ENCODE measurements at places on chromosomes 12 and 14. TPM values are rescaled to one million over a fixed set of nuclear protein-coding genes. Genes with fewer than 3 reads are reported as not detected.
A peak's percentile ranks its signal among the peaks of the same experiment; 100 is the strongest.

Gene GPX2
- total RNA-seq, result not detected

Gene RAB21
- 66.3 TPM for total RNA-seq

Gene LRRC10
- not detected for total RNA-seq

Gene TAS2R46
- total RNA-seq, result 1.4 TPM

Gene C12orf56
- total RNA-seq, result not detected

GRCh38 chr12:95151821-95152220 is 65.4 kb downstream of the FGD6 start:
- H3K27me3 ChIP-seq, result peaks cover 6% of the 10 kb centered on the region
- H3K27ac ChIP-seq, result no peak overlapping the region
- DNase-seq, result no peak
- H3K4me3 ChIP-seq, result no peak overlapping the region

- peak overlapping the region; percentile 20 for H3K27ac ChIP-seq
- H3K27me3 ChIP-seq, result peaks cover 13% of the 10 kb centered on the region
- H3K36me3 ChIP-seq, result no peaks in the 10 kb centered on the region
- H3K4me3 ChIP-seq, result peak overlapping the region; percentile 29
- H3K4me1 ChIP-seq, result peaks cover 54% of the 10 kb centered on the region
Measured at GRCh38 chr14:94008234-94008633, 11.1 kb downstream of the CCDC197 start.

DNA sequence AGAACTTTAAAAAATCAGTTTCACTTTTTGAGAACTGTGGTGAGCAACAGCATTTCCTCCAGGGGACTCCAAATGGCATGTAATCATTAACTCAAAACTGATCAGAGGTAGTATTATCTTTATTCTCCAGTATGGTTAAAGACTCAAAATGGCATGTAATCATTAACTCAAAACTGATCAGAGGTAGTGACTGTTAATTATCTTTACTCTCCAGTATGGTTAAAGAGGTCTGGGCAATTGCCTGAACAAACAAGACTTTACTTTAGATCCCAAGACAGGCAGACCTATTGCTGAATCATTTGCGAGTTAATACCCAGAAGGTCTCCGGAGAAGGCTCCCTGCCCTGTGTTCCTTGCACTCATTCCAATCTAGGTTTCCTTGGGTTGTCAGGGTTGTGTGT is 6.6 kb upstream of the ACADS start:
- H3K4me3 ChIP-seq, result no peak overlapping the region
- no peak for DNase-seq
- no peaks in the 10 kb centered on the region for H3K27me3 ChIP-seq
- peaks cover 28% of the 10 kb centered on the region for H3K36me3 ChIP-seq
- H3K27ac ChIP-seq, result peak overlapping the region; percentile 59

GRCh38 chr14:50001999-50002925 is 109.4 kb downstream of the ARF6 start:
- H3K27me3 ChIP-seq, result no peaks in the 10 kb centered on the region
- peak overlapping the region; percentile 82 for H3K4me3 ChIP-seq
- peaks cover 11% of the 10 kb centered on the region for H3K36me3 ChIP-seq
- H3K4me1 ChIP-seq, result peaks cover 47% of the 10 kb centered on the region
- DNase-seq, result peak; percentile 73

DNA sequence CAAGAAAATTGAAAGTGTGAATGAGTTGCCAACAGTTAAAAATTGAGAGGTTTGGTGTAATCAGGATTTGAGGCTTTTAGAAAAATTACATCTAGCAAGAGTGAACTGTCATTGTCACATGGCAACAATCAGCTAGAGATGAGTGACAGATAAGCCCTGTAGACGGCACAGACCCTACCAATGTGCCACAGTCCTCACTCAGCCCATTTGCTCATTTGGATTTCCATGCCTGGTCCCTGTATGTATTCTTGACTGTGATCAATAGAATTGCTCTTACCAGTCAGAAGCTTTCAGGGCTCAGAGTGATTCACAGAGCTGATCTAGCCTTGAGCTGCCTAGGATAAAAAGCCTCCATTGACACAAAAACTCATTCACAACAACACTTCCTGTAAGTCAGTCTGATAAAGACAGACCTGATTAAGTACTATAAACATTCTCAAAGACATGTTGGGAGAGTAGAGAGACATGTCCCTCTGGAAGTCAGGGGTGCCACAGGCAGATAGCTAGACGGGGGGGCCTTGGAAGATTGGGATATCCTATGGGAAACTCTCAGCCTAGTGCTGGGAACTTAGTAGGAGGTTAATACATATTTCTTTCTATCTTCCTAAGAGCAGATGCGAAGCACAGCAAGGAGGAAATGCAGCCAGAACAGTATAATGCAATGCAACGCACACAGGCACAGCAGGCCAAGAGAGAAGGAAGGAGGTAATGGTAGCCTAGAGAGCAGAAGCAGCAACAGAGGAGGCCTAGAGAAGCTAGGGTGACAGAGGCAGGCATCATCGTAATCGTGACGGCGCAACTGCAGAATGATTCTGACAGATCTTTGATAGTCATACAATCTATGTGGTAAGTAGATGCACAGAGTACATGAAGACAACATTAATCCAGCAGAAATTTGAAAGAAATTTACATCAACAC is 2.0 kb upstream of the PELI2 start:
- DNase-seq, result no peak
- peaks cover 39% of the 10 kb centered on the region for H3K27me3 ChIP-seq
- peaks cover 17% of the 10 kb centered on the region for H3K4me1 ChIP-seq
- no peak overlapping the region for H3K27ac ChIP-seq

DNA sequence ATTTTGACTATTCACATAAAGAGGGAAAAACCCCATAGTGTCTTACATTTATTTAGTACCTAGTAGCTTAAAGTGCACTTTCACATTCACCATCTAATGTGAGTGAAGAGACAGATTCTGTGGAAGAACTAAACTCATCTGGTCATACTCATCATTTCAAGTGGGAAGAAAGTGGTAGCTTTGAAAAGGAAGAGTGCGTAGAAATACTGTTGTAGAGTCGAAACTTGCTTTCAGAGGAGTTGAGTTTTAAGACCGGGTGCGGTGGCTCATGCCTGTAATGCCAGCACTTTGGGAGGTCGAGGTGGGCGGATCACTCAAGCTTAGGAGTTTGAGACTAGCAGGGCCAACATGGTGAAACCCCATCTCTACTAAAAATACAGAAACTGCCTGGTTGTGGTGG is 222.2 kb downstream of the ERC1 start:
- H3K4me1 ChIP-seq, result no peaks in the 10 kb centered on the region
- peaks cover 2% of the 10 kb centered on the region for H3K36me3 ChIP-seq
- no peak for DNase-seq
- H3K4me3 ChIP-seq, result no peak overlapping the region
- H3K27me3 ChIP-seq, result no peaks in the 10 kb centered on the region

DNA sequence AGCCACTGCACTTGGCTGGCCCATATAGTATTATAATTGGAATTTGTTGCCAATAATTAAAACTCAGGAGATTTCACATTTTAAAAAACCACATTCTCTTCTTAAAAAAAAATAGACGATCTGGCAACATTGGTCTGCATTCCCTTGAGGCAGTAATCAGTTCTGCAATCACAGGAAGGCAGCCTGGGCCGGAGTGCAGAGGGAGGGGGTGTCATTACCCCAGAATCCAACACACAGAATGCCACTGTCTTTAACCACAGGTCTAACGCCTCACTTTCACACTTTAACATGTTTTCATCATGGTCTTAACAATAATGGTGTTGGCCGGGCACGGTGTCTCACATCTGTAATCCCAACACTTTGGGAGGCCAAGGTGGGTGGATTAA is 100.1 kb downstream of the SCARB1 start:
- no peak overlapping the region for H3K27ac ChIP-seq
- no peak for DNase-seq
- peaks cover 7% of the 10 kb centered on the region for H3K27me3 ChIP-seq
- H3K4me1 ChIP-seq, result peaks cover 16% of the 10 kb centered on the region
- H3K36me3 ChIP-seq, result peaks cover 7% of the 10 kb centered on the region

- no peak for DNase-seq
- no peak overlapping the region for H3K4me3 ChIP-seq
- peaks cover 6% of the 10 kb centered on the region for H3K4me1 ChIP-seq
- H3K27me3 ChIP-seq, result no peaks in the 10 kb centered on the region
Measured at GRCh38 chr12:91975891-91976290, 169.8 kb downstream of the BTG1 start.

DNA sequence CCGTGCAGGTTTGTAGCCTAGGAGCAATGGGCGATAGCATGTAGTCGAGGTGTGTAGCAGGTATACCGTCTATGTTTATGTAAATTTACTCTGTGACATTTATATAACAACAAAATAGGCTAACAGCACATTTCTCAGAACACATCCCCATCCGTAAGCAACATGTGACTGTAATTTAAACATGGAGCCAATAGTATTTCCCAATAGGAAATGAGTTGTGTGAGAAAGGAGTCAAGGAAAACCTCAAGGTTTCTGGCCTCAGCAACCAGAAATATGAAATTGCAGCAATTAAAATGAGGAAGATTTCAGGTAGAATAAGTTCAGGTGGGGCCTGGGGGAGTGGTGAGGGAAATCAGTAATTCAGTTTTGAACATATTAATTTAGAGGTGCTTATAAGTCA is 136.0 kb downstream of the MSRB3 start:
- DNase-seq, result no peak
- no peaks in the 10 kb centered on the region for H3K4me1 ChIP-seq
- no peak overlapping the region for H3K4me3 ChIP-seq
- H3K36me3 ChIP-seq, result no peaks in the 10 kb centered on the region

DNA sequence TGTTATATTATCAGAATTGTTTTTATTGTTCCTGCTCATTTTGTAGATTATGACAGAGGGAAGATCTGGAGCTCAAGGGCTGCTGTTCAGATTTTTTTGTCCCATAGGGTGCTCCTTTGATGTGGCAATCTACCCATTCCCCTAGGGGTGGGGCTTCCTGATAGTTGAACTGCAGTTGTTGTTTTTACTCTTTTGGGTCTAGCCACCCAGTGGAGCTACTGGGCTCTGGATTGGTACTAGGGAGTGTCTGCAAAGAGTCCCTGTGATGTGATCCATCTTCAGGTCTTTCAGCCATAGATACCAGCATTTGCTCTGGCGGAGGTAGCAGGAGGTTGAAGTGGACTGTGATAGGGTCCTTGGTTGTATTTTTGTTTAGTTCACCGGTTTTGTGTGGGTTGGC is 57.9 kb upstream of the SLCO1B1 start:
- H3K36me3 ChIP-seq, result no peaks in the 10 kb centered on the region
- H3K27me3 ChIP-seq, result no peaks in the 10 kb centered on the region
- H3K27ac ChIP-seq, result no peak overlapping the region
- no peaks in the 10 kb centered on the region for H3K4me1 ChIP-seq
- no peak overlapping the region for H3K4me3 ChIP-seq
- DNase-seq, result no peak

DNA sequence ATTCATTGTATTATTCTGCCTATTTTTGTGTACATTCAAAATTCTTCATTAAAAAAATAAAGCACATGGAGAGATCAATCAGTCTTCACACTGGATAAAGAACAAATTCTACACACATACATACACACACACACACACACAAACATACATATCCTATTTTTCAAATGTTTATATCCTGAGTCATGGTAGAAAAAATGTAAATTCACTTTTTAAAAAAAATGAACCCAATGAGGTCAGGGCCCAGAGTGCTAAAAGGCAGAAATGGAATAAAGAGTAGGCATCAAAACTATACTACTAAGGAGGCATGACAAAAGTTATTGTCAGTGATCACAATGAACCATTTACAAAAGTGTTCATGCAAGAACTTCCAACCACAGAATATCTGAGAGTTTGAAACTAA is 17.3 kb downstream of the GALC start:
- H3K36me3 ChIP-seq, result peaks cover 54% of the 10 kb centered on the region
- no peak overlapping the region for H3K27ac ChIP-seq
- no peaks in the 10 kb centered on the region for H3K27me3 ChIP-seq
- peaks cover 9% of the 10 kb centered on the region for H3K4me1 ChIP-seq
- no peak for DNase-seq
- H3K4me3 ChIP-seq, result no peak overlapping the region

DNA sequence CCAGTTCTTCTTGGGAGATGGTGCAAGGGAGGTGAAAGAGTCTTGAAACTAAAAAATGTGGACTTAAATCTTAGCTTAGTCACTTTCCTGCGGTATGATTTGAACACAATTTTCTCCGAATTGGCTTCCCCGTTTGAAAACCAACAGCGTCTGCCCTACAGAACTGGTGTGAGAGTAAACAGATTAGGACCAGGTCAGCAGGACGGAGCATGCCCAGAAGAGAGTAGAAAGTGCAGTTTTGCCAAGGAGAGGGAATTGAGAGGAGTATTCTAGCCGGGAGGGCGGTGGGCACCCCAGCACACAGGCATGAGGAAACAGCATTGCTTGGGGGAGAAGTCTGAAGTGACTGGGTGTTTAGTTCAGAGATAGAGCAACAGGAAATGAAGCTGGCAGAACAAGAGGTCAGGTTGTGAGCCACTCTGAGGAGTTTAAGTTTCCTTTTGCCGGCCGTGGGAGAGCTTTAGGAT is 927.1 kb downstream of the VRK1 start:
- DNase-seq, result peak; percentile 58
- peak overlapping the region; percentile 82 for H3K4me3 ChIP-seq
- H3K27ac ChIP-seq, result peak overlapping the region; percentile 97
- peaks cover 5% of the 10 kb centered on the region for H3K36me3 ChIP-seq

GRCh38 chr12:128813883-128814282 is 9.9 kb downstream of the SLC15A4 start:
- DNase-seq, result no peak
- no peaks in the 10 kb centered on the region for H3K27me3 ChIP-seq
- H3K36me3 ChIP-seq, result peaks cover 25% of the 10 kb centered on the region
- no peak overlapping the region for H3K4me3 ChIP-seq
- no peak overlapping the region for H3K27ac ChIP-seq
- peaks cover 45% of the 10 kb centered on the region for H3K4me1 ChIP-seq

DNA sequence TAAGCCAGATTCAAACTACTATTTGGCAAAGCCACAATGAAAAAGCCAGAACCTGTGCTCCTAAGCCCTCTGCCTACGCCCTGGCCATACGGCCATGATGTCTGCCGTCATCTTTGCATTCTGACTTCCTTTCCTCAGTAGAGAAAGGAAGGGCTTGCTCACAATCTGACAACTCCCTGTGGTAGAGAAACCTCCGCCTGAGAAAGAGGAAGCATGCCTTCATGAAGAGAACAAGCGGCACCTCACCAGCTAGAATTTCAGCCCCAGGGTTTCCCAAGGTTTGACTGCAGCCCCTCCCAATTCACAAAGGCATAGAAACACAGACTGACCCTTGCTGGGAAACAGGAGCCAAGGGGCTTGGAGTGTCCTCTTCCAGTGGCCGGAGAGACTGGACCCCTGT is 25.7 kb downstream of the TEP1 start:
- peaks cover 4% of the 10 kb centered on the region for H3K4me1 ChIP-seq
- H3K27ac ChIP-seq, result no peak overlapping the region
- H3K27me3 ChIP-seq, result no peaks in the 10 kb centered on the region
- no peak overlapping the region for H3K4me3 ChIP-seq
- no peak for DNase-seq

- no peaks in the 10 kb centered on the region for H3K4me1 ChIP-seq
- H3K36me3 ChIP-seq, result no peaks in the 10 kb centered on the region
- no peak overlapping the region for H3K27ac ChIP-seq
- DNase-seq, result no peak
- H3K4me3 ChIP-seq, result no peak overlapping the region
Measured at GRCh38 chr14:93857081-93857480, 68.8 kb upstream of the PRIMA1 start.

DNA sequence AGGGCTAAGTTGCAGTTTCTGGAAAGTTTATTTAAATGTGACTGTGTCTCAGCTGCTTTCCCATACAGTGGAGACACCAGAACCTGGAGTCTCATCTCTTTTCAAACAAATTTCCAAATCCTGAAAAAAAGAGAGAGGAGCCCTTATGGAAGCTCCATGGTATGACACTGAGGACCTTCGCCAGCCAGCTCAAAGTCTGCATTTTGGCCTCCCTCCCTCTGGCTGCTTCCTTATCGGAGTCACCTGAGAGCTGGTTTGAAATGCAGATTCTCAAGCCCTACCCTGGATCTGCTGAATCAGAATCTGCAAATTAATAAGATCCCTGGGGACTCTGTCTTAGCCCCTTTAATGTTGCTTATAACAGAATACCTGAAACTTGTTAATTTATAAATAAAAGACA is 21.7 kb upstream of the JDP2 start:
- no peak for DNase-seq
- H3K27ac ChIP-seq, result no peak overlapping the region
- peaks cover 5% of the 10 kb centered on the region for H3K4me1 ChIP-seq
- H3K27me3 ChIP-seq, result peaks cover 4% of the 10 kb centered on the region
- H3K36me3 ChIP-seq, result no peaks in the 10 kb centered on the region
